ENCODE measurements at places on chromosomes 11 and 22.

GRCh38 chr11:36402568-36403170, 106.6 kb downstream of the PRR5L start:
- no peak for DNase-seq

GRCh38 chr11:103591554-103591953, 444.9 kb upstream of the DDI1 start:
- DNase-seq: no peak

DNA sequence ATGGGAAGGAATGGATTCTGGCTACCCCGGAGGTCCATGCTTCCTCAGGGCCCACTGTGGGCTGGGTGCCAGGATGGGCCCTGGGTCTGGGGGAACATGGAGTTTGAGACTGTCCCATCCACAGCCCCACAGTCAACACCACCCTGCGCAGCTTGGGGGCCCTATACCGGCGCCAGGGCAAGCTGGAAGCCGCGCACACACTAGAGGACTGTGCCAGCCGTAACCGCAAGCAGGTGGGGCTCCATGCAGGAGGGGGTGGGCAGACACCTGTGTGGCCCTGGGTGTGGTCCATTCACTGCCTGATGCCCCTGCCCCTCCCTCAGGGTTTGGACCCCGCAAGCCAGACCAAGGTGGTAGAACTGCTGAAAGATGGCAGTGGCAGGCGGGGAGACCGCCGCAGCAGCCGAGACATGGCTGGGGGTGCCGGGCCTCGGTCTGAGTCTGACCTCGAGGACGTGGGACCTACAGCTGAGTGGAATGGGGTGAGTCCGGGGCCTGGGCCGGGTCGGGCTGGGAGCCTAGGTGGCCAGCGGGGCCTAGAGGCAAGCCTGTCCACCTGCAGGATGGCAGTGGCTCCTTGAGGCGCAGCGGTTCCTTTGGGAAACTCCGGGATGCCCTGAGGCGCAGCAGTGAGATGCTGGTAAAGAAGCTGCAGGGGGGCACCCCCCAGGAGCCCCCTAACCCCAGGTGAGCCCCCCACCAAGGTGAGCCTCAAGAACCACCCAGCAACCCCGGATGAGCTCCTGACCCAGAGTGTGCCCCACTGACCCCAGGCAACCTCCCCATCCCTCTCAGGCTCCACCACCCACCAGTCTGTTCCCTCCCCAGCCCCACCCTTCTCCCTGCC, 2.7 kb upstream of the RAB1B start:
- DNase-seq: no peak

DNA sequence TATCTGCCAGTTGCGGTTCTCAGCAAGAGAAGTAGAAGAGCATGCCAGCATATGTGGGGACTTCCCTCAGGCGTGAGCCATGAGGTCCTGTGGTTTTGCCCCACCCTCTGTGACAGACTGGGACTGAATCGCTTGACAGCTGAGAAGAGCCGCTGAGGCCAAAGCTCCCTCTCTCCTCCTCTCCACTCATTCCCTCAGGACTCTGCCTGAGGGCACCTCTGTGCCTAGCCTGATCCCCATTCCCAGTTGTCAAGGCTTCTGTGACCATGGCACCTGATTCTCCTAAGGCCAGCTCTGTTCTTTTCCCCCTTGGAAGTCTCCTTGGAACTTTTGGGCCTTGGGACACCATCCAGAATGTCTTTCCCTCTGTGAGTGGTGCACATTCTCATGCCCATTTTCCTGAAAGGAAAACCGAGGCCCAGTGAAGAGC, 27.0 kb downstream of the ART5 start:
- DNase-seq: peak; percentile 53

GRCh38 chr11:82523141-82523540, 210.5 kb downstream of the FAM181B start:
- no peak for DNase-seq

- DNase-seq: no peak
Measured at GRCh38 chr11:61039916-61040315, 62.4 kb upstream of the CD5 start.

DNA sequence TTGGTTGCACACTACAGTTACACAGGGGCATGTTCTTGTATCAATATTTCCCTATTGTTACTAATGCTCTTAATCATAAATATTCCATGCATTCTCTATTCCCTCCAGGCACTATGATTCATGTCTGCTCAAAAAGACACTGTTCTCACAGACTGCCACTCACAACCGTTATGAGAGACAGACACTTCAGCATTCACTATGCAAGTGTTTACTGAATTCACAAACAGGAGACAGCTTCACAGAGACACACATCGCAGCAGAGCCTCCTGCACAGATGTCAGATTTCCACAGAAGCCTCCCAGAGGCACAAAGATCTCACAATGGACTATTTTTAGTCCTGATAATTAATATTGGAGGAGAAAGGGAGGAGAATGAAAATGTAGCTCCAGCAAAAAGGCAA, 930.4 kb downstream of the OPCML start:
- DNase-seq: no peak

DNA sequence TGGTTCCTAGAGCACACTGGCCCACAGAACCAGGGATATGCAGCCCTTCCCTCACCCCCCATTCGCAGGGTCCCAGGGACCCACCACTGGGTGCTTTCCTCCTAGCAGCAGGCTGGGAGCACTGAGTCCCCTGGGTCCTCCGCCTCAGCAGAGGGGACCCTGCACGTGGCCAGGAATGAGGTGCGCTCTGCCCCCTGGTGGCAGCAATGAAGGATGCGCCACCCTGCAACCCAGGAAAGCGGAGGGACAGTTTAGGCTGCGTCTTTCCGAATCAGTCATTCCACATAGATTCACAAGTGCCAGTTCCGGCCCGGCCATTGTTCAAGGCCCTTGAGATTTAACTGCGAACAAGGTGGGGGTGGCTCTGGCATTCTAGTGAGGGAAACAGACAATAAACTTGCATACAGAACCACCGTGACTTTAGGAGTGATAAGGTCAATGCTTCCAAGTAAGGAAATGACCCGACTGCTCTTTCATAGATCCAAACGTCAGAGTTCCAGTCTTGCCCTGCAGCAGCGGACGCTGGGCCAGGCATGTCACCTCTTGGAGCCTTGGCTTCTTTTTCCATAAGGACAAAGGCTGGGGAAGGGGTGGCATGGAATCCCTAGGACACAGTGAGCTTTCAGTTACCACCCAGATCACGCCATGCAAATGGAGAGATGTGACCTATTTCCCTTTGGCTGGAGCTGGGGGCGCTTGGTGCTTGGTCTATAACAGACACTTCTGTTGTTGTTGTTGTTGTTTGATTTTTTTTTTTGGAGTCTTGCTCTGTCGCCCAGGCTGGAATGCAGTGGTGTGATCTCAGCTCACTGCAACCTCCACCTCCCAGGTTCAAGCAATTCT, 7.7 kb downstream of the RIN1 start:
- peak; percentile 89 for DNase-seq

DNA sequence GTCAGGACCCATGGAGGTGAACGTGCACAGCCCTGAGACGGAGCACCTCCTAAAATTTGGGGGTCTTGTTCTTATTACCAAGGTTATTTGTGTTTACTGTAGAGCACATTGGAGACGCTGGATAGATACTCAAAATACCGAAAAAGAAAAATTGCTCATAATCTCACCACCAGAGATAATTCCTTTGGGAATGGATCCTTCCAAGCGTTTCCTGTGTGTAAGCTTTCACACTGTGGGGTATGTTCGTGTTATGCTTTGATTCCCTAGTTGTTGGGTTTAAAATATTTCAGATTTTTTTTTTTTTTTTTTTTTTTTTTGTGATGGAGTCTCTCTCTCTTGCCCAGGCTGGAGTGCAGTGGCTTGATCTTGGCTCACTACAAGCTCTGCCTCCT, 14.1 kb upstream of the MRGPRD start:
- DNase-seq: no peak

DNA sequence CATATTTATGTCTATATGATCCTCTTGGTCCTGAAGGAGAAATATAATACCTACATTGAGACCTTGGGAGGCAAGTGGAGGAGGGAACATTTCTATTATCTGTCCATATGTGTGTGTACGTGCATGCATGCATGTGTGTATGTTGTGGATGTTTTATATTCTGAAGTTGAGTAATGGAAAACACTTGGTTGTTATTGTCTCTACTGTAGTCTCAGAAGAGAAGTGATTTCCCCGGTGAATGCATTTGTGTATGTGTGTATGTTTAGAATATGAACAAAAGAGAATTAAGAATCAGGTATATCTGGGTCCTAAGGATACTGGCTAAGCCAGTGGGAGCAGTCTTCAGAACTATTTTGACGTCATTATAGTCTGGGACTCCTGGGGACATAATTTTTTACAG, at the start of gene OR52N1:
Gene OR52N1 (minus strand): TSS at position 101 of the 400 bp plus-strand sequence. CDS start 2,449 bp downstream, outside the sequence.
- DNase-seq: no peak

DNA sequence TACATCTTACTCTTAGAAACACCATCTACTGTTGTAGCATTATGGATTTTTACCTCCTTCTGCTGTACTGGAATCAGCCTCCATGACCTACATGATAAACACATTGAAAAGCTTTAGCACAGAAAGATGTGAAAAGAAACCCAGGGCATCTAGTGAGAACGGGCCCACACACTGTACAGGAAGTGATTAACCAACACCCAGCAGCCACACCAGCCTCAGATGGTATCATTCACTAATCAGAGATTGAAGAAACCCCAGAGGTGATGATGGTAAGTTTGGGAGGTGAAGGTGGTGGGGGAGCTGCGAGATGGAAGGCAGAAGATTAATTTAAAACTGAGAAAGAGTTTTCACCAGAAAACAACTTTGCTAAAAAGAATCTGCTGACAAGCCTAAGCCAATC, 46.1 kb downstream of the RASSF10 start:
- DNase-seq: no peak

GRCh38 chr11:18927550-18928322, 11.5 kb downstream of the MRGPRX1 start:
- DNase-seq: no peak

GRCh38 chr11:74310857-74311256, 583 bp downstream of the P4HA3 start:
- no peak for DNase-seq

- no peak for DNase-seq
Measured at GRCh38 chr11:124859171-124859570, 6.1 kb upstream of the ROBO3 start.

- DNase-seq: no peak
Measured at GRCh38 chr11:134789104-134789503, 377.1 kb upstream of the B3GAT1 start.

DNA sequence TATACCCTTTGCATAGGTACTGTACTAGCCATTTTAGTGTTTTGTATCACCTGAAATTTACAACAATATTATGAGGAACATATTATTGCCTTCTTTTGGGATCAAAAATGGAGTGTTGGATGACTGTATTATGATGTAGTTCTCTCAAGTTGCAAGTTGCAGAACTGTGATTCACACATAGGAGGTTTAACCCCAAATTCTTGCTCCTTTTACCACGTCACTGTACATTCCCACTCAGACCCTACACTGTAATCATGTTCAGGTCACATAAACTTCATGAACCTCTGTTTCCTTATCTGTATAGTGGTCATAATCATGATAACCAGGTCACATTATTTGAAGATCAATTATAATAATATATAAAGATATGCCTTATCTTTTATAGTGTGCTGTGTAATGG, 925.1 kb upstream of the TENM4 start:
- DNase-seq: no peak

- no peak for DNase-seq
Measured at GRCh38 chr11:1759851-1760220, 3.9 kb downstream of the CTSD start.

DNA sequence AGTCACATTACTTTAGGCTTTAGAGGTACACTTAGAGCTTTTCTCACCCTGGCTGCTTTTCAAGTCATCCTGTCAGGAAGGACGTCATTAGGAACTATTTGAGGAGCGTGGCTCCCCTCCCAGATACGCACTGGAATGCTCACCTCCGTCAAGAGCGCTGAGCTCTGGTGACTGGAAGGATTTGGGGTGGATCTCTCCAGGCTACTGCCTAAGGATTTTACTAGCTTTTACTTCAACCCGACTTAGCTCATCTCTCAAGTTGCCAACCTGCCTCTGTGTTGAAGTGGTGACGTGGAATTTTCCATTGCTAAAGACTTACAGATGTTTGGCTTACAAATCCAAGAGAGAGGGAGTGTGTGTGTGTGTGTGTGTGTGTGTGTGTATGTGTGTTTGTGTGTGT, 355.3 kb upstream of the CCDC90B start:
- DNase-seq: no peak

DNA sequence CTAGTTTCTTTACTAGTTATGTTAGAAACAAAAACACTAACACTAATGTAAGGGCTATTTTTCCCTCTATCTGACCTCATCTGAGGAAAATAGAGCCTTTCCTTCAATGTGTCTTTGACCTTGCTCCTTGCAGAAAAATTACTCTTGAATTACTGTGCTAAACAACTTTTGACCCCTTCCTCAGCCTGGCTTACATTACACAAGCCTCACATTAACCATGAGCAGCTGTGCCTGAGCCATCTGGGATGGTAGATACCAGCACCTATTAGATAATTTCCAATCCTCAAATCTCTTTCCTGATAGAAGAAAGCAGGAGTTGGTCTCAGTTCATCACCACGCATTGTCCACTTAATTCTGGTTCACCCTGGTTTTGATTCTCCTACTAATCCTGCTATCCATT, 134.4 kb upstream of the NCAM1 start:
- DNase-seq: no peak

DNA sequence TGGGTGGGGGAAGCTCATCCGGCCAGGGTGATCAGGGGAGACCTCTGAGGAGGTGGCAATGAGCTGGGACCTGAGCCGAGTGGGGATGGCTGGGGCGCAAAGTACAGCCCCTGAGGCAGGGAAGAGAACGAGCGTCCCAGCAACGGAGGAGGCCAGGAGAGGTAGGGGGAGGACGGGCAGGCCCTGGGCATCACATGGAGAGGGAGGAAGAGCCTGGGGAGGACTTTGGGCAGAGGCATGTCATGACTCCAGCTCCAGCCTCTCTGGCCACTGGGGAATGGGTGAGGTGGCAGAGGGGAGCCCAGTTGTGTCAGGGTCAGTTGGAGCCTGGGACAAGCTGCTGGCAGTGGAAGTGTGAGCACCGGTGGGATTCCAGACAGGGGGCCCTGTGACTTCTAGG, 11.5 kb downstream of the PMM1 start:
- DNase-seq: no peak

GRCh38 chr11:20363500-20364340, at the start of gene HTATIP2:
HTATIP2 (plus strand) TSS chr11:20363714; CDS start chr11:20364238, 524 bp downstream.
- peak; percentile 87 for DNase-seq

- DNase-seq: no peak
Measured at GRCh38 chr22:31056986-31057599, 24.0 kb upstream of the SMTN start.

- DNase-seq: no peak
Measured at GRCh38 chr11:31763296-31763695, 47.8 kb downstream of the PAX6 start.

- DNase-seq: no peak
Measured at GRCh38 chr22:43446916-43447315, 35.1 kb downstream of the MPPED1 start.

- DNase-seq: no peak
Measured at GRCh38 chr22:28137036-28137435, 218.0 kb upstream of the PITPNB start.
